ENCODE measurements at places on chromosomes 11 and 22.

- DNase-seq: no peak
These were observed 6.5 kb downstream of the NNMT start for GRCh38 chr11:114302663-114303062.

DNA sequence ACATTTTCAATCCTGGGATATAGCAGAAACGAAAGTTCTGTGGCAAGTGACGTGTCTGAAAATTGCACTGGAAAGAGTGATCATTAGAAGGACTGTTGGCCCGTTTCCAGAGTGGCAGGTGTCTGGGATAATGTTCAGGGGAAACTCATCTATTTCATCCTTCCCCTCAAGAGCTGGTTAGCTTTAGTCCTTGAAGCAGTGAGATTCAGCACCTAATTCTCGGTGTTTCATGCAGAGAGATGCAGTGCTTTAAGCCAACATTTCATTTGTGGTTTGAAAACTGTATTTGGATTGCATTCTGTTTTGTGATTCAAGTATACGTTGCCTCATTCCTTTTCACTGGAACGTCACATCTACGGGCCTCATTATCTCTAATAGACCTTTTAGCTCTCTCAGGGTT lies 205.0 kb upstream of the RAG2 start:
- no peak for DNase-seq

- no peak for DNase-seq
These were observed 102.9 kb downstream of the USP35 start for GRCh38 chr11:78291503-78292108.

GRCh38 chr11:87020764-87021365 lies 16.9 kb upstream of the TMEM135 start:
- DNase-seq: no peak

- DNase-seq: no peak
These were observed 49.7 kb downstream of the CCDC34 start for GRCh38 chr11:27313157-27313821.

- DNase-seq: no peak
These were observed 77.4 kb upstream of the BIRC3 start for GRCh38 chr11:102239911-102240310.

DNA sequence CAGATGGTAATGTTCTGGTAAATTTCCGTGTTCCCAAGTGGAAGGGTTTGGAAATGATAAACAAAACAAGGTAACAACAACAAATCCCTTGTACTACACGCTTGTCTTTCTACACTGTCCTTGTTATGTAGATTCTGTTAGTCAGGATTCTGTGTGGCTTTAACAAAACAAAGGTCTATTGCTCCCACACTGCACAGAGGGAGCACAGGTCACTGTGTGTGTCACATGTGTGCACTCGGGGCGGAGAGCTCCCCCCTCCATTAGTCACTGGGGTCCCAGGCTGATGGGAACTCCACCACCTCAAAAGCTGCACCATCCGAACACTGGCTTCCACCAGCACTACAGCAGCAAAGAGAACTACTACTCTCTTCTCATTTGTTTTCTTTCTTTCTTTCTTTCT lies 227.9 kb downstream of the NTM start:
- no peak for DNase-seq

GRCh38 chr22:20422271-20423007 lies 15.2 kb downstream of the SCARF2 start:
- no peak for DNase-seq

- DNase-seq: no peak
These were observed 40.8 kb downstream of the LGR4 start for GRCh38 chr11:27431808-27432207.

- DNase-seq: no peak
These were observed 734.3 kb downstream of the BRD1 start for GRCh38 chr22:49093192-49093880.

DNA sequence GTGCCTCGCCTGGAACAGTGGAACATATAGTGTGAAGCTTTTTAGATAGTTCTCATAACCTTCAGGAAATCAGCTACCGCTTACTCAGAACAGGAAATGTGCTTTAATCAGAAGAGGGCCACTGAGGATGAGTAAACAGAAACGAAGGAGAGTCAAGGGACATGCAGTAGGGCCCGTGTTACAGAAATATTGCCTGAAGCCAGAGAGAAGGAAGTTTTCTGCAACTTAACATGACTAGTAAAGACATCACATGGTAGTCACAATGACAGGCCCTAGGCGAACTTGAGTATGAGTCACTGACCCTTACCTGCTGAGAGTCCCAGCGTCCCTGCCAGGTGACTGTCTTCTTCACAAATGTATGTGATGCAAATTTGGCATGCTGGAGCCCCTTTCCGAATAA lies 39.4 kb downstream of the CARD18 start:
- DNase-seq: no peak

DNA sequence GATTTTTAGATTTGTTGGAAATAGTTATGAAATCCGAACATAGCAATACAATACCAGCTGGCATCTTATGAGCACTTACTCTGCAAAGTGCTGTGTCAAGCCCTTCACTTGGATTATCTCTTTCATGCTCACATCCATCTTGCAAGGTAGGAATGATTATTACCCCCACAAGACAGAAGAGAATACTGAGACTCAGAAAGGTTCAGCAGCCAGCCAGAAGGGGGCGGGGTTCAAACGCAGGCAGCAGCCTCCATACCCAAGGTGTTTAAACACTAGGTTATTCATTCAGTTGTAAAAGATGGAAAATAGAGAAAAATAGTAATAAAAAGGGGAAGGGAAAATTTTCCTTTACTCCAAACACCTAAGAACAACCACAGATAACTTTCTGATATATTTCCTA lies 158.5 kb downstream of the CCDC34 start:
- DNase-seq: no peak

DNA sequence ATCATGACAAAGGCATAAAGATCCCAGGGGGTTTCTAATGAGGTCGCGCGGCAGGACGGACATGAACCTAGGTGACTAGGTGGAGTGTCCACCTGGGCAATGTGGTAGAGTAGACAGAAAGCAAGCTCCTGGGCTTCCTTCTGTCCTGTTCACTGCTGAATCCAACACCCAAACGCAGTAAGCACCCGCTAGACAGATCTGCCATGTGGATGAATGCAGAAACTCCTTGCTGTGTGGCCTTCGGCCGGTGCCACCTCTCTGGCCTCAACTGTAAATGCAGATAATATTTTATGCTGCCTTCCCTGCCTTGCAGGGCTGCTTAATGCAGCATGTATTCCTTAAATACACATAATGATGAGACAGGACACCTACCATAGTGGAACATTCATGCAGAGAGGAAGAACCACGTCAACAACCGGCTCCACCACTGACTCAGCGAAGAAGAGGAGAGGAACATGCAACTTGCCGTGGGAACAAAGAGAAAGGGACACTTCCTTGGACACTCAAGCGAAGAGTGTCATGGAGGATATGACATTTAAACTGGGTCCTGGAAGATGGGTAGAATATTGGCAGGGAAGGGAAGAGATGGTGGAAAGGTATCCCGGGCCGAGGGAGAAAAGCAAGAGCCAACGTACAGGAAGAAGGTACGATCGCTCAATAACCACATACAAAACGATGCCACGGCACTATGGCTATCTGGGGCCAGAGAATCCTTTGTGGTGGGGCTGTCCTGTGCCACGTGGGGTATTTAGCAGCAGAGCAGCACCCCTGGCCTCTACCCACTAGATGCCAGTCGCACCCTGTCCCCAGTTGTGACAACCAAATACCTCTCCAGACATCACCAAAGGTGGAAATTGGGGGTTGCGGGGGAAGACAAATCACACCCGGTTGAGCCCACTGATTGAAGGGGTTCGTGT lies 30.8 kb downstream of the MYH9 start:
- DNase-seq: no peak

- DNase-seq: no peak
These were observed 29.8 kb downstream of the PIK3IP1 start for GRCh38 chr22:31262312-31263133.

DNA sequence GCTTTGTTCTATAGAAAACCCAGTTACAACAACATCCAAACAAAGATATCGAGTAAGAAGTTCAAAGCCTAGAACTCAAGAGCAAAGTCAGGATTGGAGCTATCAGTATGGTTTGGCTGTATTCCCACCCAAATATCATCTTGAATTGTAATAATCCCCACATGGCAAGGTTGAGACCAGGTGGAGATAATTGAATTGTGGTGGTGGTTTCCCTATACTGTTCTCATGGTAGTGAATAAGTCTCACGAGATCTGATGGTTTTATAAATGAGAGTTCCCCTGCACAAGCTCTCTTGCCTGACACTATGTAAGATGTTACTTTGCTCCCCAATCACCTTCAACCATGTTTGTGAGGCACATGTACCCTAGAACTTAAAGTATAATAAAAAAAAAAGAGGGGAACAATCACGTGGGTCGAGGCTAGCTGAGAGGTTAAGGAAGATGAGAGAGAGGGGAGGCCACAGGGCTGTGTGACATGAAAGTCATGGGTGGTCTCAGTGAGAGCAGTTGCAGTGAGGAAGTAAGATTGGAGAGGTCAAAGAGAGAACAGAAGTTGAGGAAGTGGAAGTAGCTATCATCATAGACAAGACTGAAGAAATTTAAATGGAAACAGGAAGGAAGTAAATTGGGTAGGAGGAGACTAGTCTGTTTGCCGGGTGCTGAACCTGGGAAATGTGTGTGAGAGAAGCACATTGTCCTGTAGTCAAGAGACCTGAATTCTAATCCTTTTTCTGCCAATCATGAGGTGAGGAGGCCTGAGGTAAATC lies 80.1 kb upstream of the CD44 start:
- DNase-seq: no peak

DNA sequence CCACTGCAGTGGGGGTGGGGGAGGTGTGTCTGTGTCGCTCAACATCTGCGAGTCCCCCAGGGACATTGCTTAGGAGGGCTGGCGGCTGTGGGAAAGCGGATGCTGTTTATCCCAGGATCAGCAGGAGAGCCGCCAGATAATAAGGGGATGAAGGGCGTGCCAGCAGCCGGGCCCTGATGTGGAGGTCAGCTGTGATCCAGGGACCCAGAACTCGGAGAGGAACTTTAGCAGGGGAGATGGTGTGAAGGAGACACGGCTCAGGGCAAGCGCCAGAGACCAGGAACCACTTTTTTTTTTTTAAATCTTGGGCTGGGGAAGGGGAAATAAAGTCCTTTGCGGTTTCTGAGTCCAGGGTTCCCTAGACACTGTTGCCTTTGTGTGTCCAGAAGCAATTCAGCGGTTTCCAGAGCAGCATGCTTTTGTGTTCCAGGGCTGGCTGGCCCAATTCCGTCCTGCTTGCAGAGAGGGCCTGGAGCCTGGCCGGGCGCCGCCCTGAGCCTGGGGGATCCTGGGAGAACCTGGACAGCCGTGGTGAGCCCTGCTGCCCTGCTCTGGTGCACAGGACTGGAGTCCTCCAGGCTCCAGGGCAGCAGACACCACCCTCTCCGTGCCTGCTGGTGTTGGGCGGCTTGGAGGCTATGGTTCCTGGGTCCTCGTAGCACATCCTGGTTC lies at the start of gene GRAMD4:
Gene GRAMD4, plus strand, starts transcription at position 557 of the 672 bp plus-strand sequence. CDS start 6,414 bp downstream, outside the sequence.
- DNase-seq: no peak

GRCh38 chr11:98307827-98308491 lies 712.8 kb upstream of the CNTN5 start:
- DNase-seq: no peak

DNA sequence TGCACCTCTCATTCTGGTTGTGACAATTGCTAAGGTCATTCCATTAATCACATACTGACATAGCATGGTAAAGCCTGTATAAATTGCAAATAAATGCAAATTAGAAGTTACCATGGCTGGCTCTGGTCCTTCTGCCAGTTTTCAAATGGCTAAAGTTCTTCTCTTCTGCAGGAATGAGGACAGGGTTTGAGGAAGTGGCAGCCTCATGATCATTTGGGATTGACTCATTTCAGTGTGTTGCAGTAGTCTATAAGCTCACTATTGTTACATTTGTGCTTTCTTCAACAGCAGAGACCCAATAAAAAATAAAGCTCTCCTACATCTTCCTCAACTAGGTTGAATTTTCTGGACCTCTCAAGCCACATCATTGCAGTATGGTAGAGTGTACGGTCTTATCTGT lies 60.3 kb downstream of the NECTIN1 start:
- no peak for DNase-seq

DNA sequence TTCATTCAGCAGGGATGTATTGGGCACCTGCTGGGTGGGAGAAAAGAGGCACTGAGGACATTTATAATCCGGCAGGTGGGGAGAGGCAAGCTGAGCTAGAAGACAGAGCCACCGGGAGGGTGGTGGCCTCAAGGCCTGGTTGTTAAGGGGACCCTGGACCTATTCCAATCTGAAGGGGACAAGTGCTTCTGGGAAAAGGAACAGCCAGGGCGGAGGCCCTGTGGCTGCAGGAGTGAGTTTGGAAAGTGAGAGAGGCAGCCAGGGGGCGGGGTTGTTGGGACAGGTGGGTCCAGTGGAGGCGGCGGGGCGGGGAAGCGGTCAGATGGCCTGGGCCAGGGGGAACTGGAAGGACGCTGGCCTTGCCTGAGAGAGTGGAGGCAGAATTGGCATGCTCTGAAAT lies 29.1 kb downstream of the ANO1 start:
- no peak for DNase-seq

- DNase-seq: no peak
These were observed 8.2 kb upstream of the PRR5 start for GRCh38 chr22:44693756-44694155.

- no peak for DNase-seq
These were observed 5.9 kb upstream of the APOL6 start for GRCh38 chr22:35642305-35642741.

DNA sequence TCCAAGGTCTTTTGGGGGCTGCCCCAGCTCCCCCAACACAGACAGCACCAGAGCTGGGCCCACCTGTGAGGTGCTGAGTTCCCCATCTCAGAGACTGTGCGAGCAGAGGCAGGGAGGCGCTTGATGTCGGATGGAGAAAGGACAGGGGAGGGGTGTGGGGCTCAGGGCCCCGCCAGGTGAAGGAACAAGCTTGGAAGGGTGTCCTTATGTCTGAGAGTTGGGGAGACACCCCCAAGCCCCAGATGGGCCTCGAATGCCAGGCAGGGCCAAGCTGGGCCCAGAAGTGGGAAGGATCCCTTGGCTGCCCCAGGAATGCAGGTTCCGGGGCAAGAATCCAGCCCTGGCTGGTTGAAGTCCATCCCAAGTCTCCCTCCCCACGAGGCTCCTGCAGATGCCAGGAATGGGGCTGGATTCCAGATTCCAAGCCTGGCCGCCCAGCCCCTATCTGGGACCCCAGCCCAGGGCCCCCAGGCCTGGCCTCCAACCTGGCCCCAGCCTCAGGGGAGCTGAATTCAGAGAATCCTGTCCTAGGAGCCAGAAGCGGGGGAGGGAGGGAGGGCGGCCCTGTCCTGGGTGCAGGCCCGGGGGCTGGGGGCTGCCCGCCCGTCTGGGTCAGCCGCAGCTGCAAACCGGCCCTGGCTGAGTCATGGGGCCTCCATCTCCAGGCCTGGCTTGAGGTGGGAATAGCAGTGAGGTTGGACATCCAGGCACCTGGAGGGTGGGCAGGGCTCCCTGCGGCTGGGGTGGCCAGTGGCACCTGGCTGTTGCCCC lies 50.9 kb downstream of the CDKN1C start:
- DNase-seq: no peak

Data from GM12864 (cell line).